ENCODE measurements at places on chromosomes 3 and 15. TPM values are rescaled to one million over a fixed set of nuclear protein-coding genes. Genes with fewer than 3 reads are reported as not detected.

GRCh38 chr3:86787091-86787490 is 203.9 kb downstream of the VGLL3 start:
- H3K36me3 ChIP-seq = no peaks in the 10 kb centered on the region
- no peaks in the 10 kb centered on the region for H3K27me3 ChIP-seq
- H3K4me1 ChIP-seq = no peaks in the 10 kb centered on the region
- no peak overlapping the region for H3K27ac ChIP-seq

DNA sequence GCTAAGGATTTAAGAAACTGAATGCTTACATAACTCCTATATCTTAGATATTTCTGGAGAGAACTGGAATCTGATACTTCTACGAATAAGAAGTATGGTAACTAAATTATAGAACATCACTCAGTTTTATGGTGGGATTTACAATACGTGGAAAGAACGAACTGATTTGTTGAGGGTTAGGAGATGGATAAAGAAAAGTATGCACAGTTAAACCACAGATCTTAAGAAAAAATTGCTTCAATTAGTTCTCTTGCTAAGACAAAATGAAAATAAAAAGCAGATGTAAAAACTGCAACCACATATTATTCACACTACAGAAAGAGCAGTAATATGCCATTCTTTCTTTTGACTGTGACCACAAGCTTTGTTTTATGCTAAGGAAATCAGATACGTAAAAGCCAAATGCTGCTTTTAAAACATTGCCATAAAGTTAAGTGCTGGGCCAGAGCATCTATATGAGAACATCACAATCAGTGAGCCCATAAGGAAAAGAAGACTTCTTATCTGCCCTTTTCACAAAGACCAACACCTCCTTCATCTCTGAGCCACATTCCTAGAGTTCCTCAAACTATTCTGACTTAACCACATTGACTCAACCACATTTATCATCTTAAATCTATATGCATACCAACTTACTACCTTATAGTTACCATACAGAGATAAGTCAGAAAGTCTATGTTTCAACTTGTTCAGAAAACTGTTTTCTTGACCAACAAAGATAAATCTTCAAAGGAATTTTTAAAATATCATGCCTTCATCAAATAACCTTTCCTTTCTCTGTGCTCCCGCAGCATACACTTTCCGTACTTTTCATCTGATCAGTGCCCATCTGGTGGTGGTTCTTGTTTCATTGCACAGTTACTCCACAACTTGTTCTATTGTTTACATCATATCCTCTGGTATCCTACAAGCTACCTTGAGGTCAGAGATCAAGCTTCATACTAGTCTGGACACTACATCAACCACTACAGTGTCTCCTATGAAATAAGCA is 61.7 kb downstream of the FSIP1 start:
- H3K4me3 ChIP-seq = no peak overlapping the region
- no peaks in the 10 kb centered on the region for H3K36me3 ChIP-seq
- no peak for DNase-seq
- no peaks in the 10 kb centered on the region for H3K27me3 ChIP-seq
- no peak overlapping the region for H3K27ac ChIP-seq

- no peak overlapping the region for H3K4me3 ChIP-seq
- no peak for DNase-seq
- H3K4me1 ChIP-seq = no peaks in the 10 kb centered on the region
These were observed 56.2 kb downstream of the B3GNT5 start for GRCh38 chr3:183309276-183309675.

The IGDCC3 gene
- total RNA-seq = not detected

The RARRES1 gene
- not detected for total RNA-seq

Data from naive thymus-derived CD4-positive, alpha-beta T cell (primary cell).